ENCODE measurements at places on chromosomes 6 and 20.

- DNase-seq: no peak
Observed at GRCh38 chr6:148997865-148998264, 251.0 kb downstream of the UST start.

DNA sequence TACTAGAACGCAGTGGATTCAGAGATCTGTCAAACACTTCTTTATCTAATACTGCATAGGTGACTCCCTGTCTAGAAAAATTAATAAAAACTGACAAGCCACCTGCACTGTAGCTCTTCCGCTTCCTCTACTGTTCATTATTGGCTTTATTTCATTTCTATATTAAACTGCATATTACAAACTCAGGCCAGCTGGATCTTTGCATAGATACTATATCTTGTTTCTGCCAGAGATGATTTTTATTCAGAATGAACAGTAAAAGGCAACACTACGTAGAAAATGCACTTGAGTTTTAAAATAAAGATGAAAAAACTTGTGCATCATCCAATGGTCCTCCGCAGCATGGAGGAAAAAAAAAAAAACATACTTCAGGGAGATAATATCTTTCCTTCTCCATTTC lies 508.3 kb downstream of the PRKN start:
- DNase-seq: no peak

GRCh38 chr20:53960579-53961272 lies 109.7 kb downstream of the BCAS1 start:
- no peak for DNase-seq

GRCh38 chr6:43942616-43943015 lies 172.6 kb downstream of the VEGFA start:
- no peak for DNase-seq

DNA sequence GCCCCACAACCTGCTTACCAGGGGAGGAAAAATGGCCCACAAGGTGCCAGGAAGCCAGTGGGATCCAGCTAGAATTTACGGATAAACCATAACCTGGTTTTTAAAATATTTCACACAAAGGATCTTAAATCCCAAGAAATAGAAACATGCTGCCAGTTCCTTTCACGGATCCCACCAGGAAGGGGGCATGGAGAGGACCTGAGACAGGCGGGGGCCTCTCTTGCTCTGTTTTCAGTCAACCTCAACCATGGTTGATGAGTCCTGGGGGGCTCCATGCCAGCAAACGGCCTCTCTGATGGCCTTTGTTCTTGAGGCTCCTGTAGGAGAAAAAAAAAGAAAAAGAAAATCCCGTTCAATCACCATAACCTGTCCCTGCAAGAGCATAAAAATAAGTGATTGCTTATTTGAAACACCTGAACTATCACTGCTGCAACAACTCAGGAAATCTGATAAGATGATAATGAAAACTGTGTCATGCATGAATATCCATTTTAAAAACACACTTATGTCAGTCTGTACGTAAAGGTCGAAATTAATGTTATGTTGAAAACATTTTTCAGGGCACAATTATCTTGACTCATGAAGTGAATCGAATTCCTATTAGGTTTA lies 125.8 kb upstream of the CST7 start:
- DNase-seq: no peak

- DNase-seq: no peak
Observed at GRCh38 chr6:49739423-49739822, 4.8 kb downstream of the CRISP3 start.

DNA sequence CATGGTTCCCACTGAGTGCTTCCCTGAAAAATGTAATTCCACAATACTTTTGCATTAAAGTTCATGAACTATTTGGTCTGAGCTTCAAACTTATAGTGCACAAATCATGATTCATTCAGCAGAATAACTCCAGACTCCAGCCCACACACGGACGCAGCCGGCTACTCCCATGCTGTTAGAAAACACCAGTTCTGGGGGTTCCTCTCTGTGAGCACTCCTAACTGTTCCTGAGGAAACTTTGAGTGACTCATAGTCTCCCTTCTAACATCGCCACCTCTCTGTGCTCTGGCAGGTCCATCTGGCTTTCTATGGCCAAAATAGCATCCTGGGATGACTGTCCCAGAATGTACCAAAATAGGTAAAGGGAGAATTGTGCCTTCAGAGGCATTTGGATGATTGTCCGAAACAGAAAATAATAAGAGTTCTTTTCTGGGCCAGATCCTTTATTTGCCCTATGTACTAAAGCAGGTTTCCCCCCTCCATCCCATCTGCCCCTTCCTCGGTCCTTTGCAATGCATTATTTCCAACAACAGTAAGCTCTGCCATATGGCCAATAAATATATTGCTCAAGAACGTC lies 32.3 kb upstream of the LY86 start:
- no peak for DNase-seq

GRCh38 chr6:151553416-151554165 lies 59.8 kb downstream of the CCDC170 start:
- no peak for DNase-seq

DNA sequence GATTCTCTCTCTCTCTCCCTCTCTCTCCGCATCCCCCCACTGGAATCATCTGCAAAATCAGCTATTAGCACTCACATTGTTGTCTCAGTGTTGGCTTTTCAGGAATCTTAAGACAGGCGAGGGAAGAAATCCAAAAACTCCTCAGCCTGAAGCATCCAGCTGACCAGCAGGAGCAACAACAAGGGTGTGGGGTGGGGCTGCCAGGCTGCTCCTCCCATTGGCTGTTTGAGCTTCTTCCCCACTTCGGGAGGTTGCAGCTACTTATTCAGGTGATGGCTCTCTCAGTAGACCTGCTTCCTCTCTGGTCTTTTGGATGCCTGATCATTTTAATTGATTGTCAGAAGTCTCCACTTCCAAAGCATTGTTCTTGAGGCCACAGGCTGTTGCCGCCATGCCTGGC lies 24.1 kb upstream of the SLC32A1 start:
- no peak for DNase-seq

- no peak for DNase-seq
Observed at GRCh38 chr6:2038092-2038491, 207.3 kb downstream of the GMDS start.

GRCh38 chr6:164792666-164793065 lies 516.7 kb downstream of the C6orf118 start:
- no peak for DNase-seq

GRCh38 chr6:15941168-15941567 lies 187.7 kb upstream of the MYLIP start:
- DNase-seq: no peak

DNA sequence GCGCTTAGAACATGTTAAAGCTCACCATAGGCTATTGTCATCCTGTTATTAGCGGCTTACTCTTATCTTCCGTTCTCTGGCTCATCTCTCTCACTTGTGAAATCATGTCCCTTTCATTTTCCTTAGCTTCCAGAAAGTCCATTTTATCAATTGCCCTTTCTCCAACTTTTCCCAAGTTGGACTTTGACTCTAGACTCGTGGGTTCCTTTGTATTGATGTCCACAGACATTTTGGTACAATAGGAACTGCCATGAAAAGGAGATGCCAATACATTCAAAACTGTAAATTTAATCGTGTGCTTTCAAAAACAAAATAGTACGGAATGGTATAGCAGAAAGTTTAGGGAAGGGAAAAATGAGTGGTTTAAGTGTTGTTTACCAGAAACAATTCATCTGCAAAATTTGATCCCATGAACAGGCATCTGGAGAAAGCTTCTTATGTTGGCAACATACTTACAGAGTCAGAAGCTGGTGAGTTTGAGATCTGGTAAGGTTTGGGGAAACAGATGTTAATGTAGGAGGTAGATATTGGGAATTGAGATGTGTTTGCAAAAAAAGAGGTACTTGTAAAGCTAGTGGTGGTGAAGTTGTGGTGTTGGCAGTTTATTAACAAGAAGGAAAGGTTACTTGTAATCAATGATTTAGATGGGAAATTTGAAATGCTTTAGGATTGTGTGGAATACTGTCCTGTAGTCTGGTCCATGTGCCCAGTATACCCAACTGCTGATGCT lies 10.2 kb upstream of the HIVEP1 start:
- no peak for DNase-seq

- no peak for DNase-seq
Observed at GRCh38 chr6:132136981-132137380, 185.8 kb upstream of the CCN2 start.

DNA sequence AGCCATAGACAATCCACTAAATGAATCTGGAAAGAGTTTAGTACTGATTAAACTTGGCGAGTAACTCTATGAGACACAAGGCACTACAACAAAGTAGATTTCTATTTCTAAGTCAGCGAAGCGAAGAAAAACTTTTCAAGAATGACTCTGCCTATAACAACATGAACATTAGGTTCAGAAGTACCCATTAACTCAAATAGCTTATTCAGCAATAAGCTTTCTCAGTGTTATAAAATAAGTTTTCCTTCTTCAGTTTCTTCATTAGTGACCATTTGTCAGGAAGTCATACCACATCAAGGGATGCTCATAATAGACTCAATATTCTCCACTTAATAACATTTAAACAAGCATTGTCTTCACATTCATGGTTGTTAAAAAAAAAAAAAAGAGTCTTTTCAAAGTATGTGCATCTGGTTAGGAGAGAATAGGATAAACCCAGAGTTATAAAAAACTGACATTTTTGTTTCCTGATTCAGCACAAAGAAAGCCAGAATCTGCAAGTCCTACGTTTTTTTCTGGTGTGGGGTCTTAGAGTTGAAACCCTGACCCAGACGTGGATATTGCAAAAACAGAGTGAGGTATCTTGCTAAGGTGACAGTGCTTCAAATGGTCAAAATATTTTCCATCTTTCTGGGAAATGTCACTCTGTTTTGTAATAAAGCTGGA lies 148.2 kb upstream of the PREP start:
- DNase-seq: no peak

- DNase-seq: no peak
Observed at GRCh38 chr6:109318328-109318876, 63.9 kb downstream of the CD164 start.

DNA sequence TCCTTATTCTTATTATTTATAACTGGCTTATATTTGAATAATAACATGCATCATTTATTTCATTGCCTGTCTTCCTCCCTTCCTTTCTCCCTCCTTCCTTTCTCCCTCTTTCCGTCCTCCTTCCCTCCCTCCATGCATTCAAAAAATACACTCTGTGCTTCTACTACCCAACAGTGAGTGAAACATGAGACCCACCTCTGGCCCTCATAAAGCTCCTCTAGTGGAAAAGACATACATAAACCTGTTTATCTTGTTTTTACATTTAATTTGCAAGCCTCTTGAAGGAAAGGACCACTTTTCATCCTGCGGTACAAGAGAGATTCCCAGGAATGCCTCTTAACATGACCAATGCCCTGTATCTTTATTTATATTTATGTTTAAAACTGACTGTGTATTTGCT lies 21.8 kb upstream of the ISM1 start:
- no peak for DNase-seq

- DNase-seq: no peak
Observed at GRCh38 chr20:19047951-19048296, 164.5 kb upstream of the SLC24A3 start.
